ENCODE measurements at places on chromosomes 6 and 20. TPM values are rescaled to one million over a fixed set of nuclear protein-coding genes. Genes with fewer than 3 reads are reported as not detected.

CALHM4 gene
- total RNA-seq: not detected

COL9A1 gene
- not detected for total RNA-seq

COL21A1 gene
- 5.3 TPM for total RNA-seq

PCNA gene
- 181 TPM for total RNA-seq

CST2 gene
- total RNA-seq: not detected

JPH2 gene
- 0.20 TPM for total RNA-seq

VSTM2L gene
- 0.20 TPM for total RNA-seq

L3MBTL3 gene
- 4.4 TPM for total RNA-seq

OR2J3 gene
- total RNA-seq: not detected

FERMT1 gene
- 17.3 TPM for total RNA-seq

DACT2 gene
- total RNA-seq: not detected

CDKAL1 gene
- 22.9 TPM for total RNA-seq

BMP7 gene
- not detected for total RNA-seq

IMPG1 gene
- total RNA-seq: not detected

C4A gene
- 1.4 TPM for total RNA-seq

PREX1 gene
- 31.3 TPM for total RNA-seq

GSTA3 gene
- total RNA-seq: not detected

GINS1 gene
- 17.0 TPM for total RNA-seq

MTHFD1L gene
- total RNA-seq: 36.0 TPM

TUBB1 gene
- total RNA-seq: under 0.01 TPM

LSM14B gene
- 34.8 TPM for total RNA-seq

SLC26A8 gene
- total RNA-seq: under 0.01 TPM

GPR6 gene
- not detected for total RNA-seq

RAET1L gene
- total RNA-seq: not detected

HNF4A gene
- not detected for total RNA-seq

MRPL14 gene
- total RNA-seq: 42.8 TPM

SPDEF gene
- not detected for total RNA-seq

KCNK15 gene
- total RNA-seq: 1.4 TPM

SPINT3 gene
- total RNA-seq: not detected

RNGTT gene
- total RNA-seq: 12.9 TPM

SLC22A7 gene
- not detected for total RNA-seq

C20orf202 gene
- not detected for total RNA-seq

ENPP5 gene
- 0.78 TPM for total RNA-seq

PSORS1C1 gene
- 0.39 TPM for total RNA-seq

FRK gene
- under 0.01 TPM for total RNA-seq
